ENCODE measurements at places on chromosomes 4 and X.

GRCh38 chrX:41538707-41539106, 91.6 kb downstream of the NYX start:
- no peak for DNase-seq

DNA sequence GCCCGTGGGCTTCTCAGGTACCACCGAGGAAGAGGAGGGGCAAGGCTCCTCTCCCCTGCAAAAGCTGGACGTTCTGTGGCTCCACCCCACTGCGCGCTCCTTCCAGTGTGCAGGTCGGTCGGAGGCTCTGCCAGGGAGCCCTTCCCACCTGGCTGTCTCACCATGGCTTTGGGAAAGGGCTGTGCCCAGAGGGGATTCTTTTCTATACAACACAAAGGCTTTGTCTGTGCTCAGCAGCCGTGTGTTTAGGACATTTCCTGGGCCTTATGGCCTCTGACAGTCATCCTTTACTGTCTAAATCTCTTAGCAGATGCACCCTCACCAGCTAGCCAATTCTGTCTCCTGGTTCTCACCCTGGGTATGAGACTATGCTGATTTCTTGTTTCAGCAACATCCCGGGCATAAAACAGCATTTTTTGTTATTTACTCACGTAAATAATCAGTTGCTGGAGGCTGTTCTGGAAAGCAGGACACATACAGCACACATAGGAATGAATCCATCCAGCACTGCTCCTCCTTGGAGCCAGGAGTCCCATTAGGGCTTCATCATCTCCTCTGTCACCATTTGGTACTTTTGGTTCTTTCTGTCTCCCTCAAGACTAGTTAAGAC, 20.4 kb upstream of the ATXN3L start:
- DNase-seq = no peak

GRCh38 chr4:81314196-81314896, 99.3 kb upstream of the PRKG2 start:
- no peak for DNase-seq

GRCh38 chr4:184514121-184514988, 40.0 kb upstream of the IRF2 start:
- DNase-seq = no peak

DNA sequence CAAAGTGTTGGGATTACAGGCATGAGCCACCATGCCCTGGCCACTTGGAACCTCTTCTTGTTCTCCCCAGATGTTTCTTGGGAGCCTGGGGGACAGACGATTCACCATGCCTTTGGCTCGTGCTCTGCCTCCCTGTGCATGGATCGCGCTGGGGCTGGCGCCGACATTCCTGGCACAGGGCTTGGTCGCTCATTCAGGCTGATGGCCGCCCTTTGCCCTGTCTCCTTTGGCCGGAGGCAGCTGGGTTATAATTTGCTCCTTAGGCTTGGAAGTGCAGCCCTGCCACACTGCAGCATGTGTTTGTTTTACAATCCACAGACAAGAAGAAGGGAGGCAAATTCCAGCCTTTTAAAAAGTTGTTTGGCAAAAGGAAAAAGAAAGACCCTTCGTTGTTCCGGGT, 115.3 kb downstream of the AASDH start:
- DNase-seq = no peak

DNA sequence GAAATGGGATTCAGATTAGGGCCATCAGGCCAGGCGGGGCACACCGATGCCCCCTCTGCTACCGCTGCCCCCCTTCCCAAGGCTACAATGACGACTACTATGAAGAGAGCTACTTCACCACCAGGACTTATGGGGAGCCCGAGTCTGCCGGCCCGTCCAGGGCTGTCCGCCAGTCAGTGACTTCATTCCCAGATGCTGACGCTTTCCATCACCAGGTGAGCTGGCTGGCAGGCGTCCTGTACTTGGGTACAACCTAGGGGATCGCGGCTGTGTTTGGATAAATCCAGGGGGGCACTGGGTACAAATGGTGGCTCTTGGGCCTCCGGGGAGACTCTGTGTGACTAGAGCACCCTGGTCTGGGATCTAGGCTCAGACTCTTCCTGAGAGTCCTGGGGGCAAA, 1.1 kb downstream of the EMD start:
- no peak for DNase-seq

GRCh38 chr4:53847965-53848364, 216.4 kb downstream of the CHIC2 start:
- DNase-seq = no peak

GRCh38 chrX:148448686-148449085, 51.7 kb upstream of the AFF2 start:
- no peak for DNase-seq

GRCh38 chr4:14644580-14645282, 357.6 kb upstream of the CPEB2 start:
- no peak for DNase-seq

GRCh38 chrX:113384628-113385027, 544.0 kb upstream of the AMOT start:
- no peak for DNase-seq

GRCh38 chr4:30839583-30840520, 119.7 kb downstream of the PCDH7 start:
- no peak for DNase-seq

GRCh38 chr4:11348449-11349088, 80.1 kb downstream of the HS3ST1 start:
- no peak for DNase-seq

DNA sequence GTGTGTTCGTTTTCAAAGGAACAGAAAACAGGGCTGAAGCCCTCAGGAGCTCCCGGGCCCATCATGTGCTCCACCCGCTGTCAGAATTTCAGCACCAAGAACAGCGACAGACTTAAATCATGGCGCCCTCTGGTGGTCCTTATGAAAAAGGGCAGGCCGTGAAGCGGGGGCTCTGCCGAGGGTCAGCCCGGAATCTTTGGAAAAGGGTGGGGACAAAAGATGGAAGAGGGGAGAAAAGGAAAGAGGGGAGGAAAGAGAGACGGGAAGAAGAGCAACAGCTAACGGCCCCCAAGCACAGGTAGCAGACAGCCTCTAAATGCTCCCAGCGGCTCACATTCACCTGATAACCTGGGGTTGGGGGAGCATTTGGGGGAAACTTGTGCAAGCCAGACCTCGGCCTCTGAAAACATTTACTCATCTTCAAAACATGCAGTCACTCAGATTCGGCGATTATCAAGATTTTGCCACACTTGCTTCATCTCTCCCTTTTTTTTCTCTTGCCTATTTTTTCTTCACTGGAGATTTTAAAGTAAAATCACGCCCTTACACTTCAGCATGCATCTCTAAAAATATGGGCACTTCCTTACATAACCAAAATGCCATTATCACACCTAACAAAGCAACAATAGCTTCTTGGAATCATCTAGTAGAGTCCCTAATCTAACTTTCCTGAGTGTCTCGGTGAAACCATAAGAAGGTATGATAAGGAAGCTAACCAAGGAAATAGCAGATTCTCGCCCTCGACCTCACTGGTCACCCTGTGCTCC, 28.1 kb upstream of the MAN2B2 start:
- peak; percentile 27 for DNase-seq

- no peak for DNase-seq
Measured at GRCh38 chr4:140343303-140343702, 30.1 kb upstream of the SCOC start.

- DNase-seq = no peak
Measured at GRCh38 chr4:11470438-11471045, 41.8 kb upstream of the HS3ST1 start.

DNA sequence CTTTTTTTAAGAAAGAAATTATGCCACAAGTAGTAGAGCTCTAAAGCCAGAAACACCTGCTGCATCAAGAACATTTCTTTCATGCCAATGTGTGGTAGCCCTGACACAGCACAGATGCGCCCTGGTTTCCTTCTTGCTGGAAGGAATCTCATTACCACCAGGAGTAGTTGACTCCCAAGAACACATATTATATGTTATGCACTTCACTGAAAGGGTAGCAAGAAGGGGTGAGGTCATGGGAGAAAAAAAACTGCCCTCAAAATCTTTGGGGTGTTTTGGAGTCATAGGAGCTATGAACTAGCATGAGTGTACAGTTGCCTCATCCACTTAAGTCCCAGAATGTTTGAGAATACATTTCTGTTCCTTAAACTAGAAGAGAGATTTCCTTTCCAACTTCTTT, 185.8 kb upstream of the C1QTNF7 start:
- no peak for DNase-seq

DNA sequence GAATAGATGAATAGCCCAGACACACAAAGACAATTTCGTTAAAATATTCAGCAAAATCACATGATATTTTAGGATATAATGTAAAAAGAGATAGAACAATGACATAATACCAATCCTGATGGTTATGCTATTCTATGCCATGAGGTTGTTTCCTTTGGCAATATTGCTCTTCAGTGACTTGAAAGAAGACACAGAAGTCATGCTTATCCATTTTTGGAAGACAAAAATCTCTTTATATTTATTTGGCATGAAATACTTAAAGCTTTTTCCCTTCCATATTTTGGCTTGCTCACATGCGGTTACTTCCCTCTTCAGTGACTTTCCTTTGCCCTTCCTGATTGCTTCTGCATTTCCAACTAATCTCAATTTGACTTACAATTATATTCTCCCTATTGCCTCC, 314.8 kb downstream of the IQCM start:
- DNase-seq = no peak

GRCh38 chr4:143564472-143564871, 51.0 kb downstream of the SMARCA5 start:
- DNase-seq = no peak

DNA sequence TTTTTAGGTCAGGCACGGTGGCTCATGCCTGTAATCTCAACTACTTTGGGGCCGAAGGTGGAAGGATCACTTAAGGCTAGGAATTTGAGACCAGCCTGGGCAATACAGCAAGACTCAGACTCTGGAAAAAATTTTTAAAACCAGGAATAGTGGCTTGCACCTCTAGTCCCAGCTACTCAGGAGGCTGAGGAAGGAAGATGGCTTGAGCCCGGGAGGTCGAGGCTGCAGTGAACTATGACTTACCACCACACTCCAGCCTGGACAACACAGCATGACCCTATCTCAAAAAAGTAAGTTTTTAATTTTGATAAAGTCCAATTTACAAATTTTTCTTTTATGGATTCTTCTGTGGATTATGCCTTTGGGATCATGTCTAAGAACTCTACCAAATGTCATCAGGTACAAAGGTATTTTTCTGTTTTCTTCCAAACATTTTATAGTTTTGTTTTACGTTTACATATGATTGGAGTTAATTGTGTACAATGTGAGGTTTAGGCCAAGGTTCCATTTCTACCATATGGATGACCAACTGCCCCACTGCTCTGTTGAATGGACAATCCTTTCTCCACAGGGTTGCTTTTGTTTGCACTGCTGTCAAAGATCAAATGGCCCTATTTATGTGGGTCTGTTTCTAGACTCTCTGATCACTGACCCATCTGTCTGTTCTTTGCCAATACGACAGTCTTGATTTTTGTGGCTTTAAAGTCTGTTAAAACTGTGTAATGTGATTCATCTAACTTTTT, 48.2 kb downstream of the CPLX1 start:
- no peak for DNase-seq

DNA sequence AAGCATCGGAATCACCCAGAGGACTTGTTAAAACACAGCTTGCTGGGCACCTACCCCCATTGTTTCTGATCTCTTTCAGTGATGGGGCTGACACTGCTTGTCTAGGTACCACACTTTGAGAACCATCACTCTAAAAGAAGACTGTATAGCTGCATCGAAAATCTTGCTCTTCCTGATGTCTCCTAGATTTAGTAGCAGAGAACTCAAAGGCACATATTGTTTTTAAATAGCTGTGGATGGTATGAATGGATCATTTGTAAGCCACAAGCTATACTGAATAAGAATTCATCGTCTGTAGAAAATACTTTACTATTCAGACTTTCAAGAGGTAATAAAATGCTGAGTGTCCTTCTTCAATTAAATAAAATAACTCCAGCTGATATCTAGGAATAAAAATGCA, 405.4 kb downstream of the ANKRD50 start:
- DNase-seq = no peak

DNA sequence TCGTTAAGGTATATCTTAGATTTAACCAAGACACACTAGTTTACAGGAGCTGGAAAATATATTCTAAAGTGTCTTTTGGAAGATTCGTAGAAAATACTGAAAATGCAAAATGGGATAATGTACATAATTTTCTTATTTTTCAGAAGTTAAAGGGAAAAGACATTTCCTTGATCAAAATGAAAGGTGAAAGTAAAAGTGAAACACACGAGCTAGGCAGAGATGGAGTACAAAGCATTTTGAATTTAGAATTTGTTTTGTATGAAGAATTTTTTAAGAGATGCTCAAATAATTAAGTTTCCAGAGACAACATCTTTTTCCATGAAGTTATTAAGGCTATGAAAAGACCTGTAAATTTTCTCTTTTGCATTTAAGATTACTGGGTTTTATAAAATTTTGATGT, 2192.6 kb upstream of the AGA start:
- no peak for DNase-seq

- DNase-seq = no peak
Measured at GRCh38 chr4:123291329-123291728, 105.3 kb upstream of the SPRY1 start.

- no peak for DNase-seq
Measured at GRCh38 chr4:27350161-27350560, 489.5 kb downstream of the STIM2 start.

DNA sequence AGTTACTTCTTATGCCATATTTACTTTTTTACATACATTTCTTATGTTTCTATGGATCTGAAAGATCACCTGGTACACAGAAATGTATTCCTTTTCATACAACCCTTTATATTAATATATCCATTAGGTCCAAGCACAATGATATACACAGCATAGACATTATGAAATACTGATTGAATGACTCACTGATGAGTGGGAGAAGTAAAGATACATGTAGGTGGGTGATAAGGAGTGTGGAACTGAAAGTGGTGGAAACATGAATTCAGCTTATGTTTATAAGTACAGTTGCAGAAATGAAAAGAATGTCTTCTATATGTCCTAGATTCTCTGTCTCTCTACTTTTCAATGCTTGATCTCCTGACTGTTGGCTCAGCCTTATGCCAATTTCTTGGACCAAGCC, 87.9 kb downstream of the YIPF7 start:
- no peak for DNase-seq

Measured in activated CD4-positive, alpha-beta T cell treated with anti-CD3 and anti-CD28 coated beads, Interleukin-2, amount 50 U/mL, for 24 hours (primary cell).